Motor neuron (in vitro differentiated cells): ENCODE measurements at places on chromosomes 6 and 20. TPM values are rescaled to one million over a fixed set of nuclear protein-coding genes. Genes with fewer than 3 reads are reported as not detected.

- ATAC-seq: no peak
These were observed 54.6 kb upstream of the PIM1 start for GRCh38 chr6:37115236-37115895.

DNA sequence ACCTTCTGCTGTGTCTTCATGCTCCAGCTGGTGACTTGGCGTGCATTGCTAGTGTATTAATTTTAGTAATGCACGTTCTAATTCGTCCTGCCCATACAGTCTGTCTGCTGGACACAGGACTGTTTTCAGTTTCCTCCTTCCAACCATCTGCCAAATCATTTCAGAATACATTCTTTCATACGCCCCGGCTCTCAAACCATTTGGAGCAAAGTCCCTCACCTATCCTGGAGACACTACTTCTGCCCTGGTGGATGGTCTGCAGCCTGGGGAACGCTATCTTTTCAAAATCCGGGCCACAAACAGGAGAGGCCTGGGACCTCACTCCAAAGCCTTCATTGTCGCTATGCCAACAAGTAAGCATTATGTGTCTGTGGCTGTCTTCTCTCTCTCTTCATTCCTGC, 60.5 kb downstream of the FNDC1 start:
- no peak for ATAC-seq

GRCh38 chr6:137893726-137894125, 26.7 kb downstream of the TNFAIP3 start:
- ATAC-seq: no peak

Gene PPP1R14C
- total RNA-seq: 15.3 and 15.9 TPM in 2 replicates

DNA sequence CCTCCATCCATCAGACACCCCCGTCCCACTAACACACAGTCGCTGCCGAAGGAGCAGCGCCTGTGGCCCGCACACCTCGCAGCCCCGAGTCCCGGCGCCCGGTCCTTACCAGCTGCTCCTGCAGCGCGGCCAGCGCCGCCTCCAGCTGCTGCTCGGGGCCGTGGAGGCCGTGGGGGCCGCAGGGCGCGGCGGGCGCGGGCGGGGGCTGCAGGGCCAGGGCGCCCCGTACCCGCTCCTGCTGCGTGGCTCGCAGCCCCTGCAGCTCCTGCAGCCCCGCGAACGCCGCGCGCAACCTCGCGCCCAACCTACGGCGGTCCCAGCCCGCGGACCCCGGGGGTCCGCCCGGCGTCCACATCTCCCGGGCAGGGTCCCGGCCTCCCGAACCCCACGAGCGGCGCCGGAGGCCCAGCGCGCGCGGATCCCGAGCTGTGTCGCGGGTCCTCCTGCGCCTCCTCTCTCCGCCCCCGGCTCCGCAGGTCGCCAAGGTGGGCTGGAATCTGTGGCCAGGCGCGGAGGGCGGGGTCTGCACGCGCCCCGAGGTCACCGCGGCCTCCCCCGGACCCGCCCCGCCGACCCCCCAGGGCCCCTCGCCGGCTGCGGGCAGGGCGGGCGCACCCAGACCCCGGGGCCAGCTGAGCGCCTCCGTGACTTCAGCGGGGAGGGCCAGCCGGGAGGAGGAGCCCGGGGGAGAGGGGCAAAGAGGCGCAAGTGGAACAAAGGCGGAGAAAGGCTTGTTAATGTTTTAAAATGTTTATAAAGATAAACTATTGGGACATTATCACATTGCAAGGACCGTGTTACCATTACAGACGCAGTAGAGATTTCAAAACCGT, at the start of gene DACT2:
Gene DACT2, minus strand, starts transcription at position 499 of the 833 bp plus-strand sequence. Its CDS starts 144 bp downstream, at position 355.
- ATAC-seq: no peak

Gene CST4
- not detected in 2 replicates for total RNA-seq

- no peak for ATAC-seq
These were observed 49.1 kb downstream of the GRM4 start for GRCh38 chr6:34096814-34097213.
